Stimulated activated CD8-positive, alpha-beta memory T cell treated with anti-CD3 and anti-CD28 coated beads, Interleukin-4, amount 100 ng/mL, for 1 hour (primary cell): ENCODE measurements at places on chromosomes 13 and 19.

GRCh38 chr13:102012299-102013293 is 389.3 kb downstream of the FGF14 start:
- DNase-seq = no peak

DNA sequence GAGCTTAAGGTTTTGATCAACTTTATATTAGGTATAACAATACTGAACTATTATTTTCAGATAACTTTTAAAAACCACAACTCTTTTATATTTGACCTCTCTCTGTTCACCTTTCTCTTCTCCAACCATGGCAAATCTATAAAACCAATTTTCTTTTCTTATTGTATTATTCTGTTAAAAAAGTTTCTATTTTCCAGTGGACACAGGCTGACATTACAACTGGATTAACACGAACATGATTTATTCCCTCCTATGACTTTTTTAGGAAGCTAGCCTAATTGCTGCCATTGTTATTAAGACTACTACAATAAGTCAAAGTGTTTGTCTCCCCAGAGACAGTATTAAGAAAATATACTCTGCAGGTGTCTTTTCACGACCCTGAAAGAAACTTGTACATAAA is 2291.1 kb upstream of the PCDH20 start:
- no peak for DNase-seq

GRCh38 chr19:4774136-4774535 is 17.4 kb upstream of the FEM1A start:
- no peak for DNase-seq

GRCh38 chr13:110869805-110870706 is 44.8 kb downstream of the ANKRD10 start:
- no peak for DNase-seq

DNA sequence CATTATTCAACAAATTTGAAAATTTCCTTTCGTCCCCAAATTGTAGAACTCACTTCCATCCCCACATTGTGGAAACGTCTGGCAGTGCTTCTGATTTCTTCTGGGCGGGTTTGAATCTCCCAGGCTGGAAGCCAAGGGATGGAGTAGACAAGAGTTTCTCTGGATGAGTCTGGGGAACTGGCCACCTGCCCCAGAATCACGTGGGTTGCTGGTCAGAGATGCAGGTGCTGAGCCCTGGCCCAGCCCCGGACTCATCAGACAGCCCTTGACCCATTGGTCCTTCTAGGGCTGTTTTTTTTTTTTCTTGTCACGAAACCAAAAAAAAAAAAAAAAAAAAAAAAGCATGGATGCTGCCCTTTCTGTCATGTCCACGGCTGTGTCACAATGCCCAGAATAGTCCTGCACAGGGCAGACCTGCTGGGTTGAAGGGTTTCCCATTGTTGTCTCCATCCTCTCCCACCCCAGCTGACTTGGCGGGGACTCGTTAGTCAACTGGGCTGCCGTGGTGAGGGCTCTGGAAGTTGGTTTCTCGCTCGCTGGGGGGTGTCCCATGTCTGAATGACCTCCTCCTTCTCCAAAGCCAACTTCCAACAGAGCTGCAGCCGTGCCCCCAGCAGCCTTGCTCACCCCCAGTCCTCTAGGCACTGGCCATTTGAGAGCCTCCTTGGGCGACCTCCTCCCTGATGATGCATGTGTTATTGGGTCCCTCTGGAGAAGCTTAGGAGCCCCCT is 12.8 kb downstream of the CHST8 start:
- DNase-seq = no peak

GRCh38 chr13:92379371-92379770 is 847.2 kb upstream of the GPC6 start:
- no peak for DNase-seq

DNA sequence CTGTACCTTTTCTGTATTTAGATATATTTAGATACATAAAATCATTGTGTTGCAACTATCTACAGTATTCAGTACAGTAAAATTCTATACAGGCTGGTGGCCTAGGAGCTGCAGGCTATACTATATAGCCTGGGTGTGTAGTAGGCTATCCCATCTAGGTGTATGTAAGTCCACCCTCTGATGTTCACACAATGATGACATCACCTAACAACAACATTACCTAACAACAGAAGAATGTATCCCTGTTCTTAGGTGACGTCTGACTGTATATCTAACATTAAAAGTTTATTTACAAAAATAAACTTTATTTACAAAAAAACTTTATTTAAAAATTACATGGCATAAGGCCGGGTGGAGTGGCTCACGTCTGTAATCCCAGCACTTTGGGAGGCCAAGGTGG is 28.3 kb upstream of the ZFP30 start:
- DNase-seq = no peak

- no peak for DNase-seq
Measured at GRCh38 chr13:20105161-20105689, 55.6 kb downstream of the GJA3 start.

- no peak for DNase-seq
Measured at GRCh38 chr13:25167382-25168174, 4.5 kb downstream of the AMER2 start.

DNA sequence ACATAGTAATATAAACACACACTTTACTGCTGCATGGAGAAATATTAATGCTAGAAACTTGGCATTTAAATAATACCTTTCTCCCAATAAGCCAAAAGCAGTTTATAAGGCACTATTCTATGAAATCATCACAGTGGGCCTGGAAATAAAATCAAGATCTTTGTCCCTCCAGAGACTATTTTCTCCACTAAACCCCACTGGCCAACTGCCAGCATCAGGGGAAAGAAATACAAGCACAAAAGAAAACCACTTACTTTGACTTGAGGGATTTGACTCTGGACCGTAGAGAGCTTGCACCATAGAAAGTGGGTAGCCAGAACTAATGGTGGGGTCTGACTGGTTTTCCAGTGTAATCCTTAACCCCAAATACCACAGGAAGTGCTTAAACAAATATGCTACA is 71.9 kb downstream of the DCLK1 start:
- DNase-seq = no peak

GRCh38 chr13:36841391-36841790 is 22.4 kb downstream of the RFXAP start:
- no peak for DNase-seq

DNA sequence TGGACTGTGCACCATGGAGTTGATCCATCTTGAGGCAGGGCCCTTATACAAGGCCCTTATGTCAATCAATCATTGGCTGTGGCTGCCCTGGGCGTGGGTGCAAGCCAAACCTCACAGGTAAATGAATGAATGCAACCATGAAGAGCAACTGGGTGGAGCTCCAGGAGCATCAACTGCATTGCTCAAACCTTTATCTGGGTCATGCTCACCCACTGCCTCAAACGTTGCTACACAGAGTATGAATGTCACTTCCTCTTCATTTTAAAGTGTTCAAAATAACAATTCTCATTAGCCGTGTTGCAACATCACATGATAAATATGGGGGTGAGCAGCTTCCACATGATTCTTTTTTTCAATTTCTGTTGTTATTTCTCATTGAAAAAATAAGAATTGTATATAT is 6.4 kb upstream of the ZNF333 start:
- no peak for DNase-seq

DNA sequence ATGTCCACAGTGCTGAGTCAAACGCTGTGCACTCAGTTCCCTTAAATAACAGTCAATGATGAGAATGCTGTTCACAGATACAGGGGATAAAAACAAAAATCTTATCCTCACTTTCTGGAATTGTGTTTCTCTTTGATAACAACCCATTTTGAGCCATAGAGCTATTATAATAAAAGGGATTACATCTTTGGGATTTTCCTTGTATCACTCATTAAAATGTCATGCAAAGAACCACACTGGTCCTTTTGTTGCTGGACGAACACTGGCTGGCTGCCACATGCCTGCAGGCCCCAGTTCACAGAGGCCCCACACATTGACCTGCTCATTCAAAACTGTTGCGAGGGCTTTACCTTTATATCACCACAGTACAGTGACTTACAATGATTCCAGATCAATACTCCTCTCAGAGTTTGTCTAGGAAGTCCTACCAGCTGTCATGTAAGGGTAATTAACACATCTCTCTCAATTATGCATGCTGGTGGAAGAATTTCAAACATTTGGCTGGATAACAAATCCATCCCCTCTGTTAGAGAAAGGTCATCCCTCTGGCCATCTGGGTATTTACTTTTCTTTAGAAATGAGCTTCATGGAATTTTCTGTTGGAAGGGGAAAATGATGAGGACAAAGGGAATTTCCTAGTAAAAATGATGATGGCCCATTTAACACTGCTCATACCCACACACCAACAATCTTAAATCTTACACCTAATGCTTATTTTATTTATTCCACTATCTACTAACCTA is 85.9 kb downstream of the MBNL2 start:
- DNase-seq = no peak

DNA sequence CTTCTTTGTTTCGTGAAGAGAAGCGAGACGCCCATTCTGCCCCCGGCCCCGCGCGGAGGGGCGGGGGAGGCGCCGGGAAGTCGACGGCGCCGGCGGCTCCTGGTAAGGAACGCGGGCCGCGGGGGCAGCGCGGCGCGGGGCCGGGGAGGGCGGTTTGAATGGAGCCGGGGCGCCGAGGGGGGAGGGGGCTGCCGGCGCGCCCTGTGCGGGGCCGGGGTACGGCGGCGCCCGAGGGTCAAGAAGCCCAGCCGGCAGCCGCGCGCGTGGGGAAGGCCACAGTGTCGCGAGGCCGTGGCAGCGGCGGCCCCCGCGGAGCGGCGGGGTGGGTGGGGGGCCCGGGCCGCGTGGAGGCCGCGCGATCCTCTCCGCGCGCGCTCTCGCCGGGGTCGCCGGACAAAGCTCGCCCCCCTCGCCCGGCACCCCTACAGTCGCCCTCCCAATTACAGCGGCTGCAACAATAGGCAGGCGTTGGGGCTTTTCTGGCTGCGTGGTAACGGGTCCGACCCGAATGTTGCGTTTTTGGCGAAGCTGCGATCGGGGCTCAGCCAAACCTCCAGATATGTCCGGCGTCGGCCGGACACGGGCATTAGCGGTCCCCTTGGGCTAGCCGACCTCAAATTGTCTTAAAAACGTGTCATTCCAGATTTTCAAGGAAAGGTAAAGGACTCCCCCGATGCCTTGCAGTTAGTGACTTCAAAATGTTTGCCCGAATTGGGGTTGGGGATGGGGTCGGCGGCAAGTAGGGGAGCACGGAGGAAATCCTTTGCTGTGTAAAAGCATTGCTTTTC is 437 bp downstream of the SMARCA4 start:
- no peak for DNase-seq

- no peak for DNase-seq
Measured at GRCh38 chr13:45592758-45593157, 22.8 kb downstream of the ERICH6B start.

DNA sequence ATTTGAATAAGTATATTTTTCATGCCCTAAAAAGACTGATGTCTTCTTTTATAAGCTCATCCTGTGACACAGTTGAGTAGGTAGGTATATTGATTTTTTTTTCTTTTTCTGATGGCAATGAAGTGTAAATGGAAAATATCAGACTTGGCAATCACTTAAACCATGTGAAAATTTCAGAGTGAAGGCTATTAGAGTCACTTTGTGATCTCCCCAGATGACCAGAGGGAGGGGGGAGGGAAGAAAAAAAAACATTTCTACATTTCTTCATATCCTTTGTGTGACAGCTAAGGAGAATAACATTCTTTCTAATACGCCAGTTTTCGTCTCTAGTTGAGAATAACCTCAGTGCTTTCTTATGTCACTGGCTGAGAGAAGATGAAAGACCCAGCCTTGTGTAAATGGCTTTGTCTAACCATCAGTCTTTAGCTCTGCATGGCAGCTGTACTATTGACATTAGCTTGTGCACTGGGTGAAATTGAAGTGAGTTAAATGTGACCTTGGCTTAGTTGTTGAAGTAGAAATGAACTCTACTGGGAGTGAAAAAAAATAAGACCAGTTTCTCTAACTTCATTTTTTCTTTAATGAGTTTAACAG is 332.1 kb upstream of the DACH1 start:
- no peak for DNase-seq

GRCh38 chr13:104571161-104571892 is 1505.1 kb upstream of the SLC10A2 start:
- no peak for DNase-seq

DNA sequence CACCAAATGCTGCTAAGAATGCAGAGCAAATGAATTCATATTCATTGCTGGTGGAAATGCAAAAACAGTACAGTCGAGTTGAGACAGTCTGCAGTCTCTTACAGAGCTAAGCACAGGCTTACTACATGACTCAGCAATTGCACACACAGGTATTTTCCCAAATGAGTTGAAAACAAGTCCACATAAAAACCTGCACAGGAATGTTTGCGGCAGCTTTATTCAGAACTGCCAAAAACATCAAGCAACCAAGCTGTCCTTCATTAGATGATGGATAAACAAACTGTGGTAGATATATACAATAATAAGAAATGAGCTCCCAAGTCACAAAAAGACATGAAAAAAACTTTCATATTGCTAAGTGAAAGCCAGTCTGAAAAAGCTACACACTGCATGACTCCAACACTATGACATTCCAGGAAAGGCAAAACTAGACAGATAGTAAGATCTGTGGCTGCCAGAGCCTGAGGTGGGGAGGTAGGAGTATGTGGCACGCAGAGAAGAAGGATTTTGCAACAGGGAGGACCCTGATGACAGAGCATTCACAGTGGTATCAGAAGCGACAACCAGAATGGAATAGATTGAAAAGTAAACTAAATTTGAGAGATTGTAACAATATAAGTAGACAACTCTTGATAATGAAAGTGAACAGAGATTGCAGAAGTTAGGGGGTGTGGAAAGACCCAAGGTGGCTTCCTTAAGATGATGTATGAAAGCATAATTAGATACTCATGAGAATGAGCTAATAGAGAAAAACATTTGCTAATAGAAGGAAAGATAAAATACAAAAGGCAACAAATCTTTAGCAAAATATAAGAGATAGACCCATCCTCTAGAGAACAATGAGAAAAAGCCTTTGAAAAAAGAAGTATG is 52.7 kb downstream of the TSC22D1 start:
- no peak for DNase-seq

DNA sequence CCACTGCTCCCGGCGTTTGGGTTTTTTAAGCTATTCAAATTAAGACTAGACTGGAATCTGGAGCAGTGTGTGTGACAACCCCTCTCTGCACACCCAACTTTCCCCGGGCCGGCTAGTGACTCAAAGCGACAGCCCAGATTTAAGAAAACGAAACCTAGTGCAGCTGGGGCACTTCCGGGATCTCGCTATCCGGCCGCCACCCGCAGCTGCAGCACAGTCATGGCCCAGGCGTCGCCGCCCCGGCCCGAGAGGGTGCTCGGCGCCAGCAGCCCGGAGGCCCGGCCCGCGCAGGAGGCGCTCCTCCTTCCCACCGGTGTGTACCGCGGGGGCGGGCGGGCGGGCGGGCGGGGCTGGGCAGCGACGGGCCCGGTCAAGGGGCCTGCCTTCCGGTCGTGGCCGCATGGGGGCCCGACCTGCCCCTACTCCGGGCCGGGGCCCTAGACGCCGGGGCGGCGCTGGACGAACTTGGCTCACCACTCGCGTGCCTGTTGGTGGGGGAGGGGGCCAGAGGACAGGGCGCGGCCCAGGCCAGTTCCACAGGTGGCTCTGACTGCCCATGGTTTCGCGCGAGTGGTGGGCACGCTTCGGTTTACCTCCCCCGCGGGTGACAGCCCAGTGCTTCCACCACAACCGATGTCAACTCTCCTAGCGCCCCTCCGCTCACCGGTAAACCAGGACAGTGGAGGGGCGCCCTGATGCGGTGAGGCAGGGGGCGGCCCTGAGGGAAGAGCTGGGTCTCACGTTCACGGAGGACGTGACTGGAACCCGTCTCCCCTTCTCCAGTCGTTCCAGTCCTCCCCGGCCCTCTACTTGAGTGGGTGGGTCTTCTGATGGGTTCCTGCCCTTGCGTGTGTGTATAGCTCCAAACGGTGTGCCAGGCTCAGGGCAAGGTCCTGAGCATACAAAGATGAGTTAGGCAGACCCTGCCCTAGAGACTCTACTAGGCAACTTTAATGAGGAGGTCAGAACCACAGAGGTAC is at the start of gene PHF11:
Gene PHF11, plus strand, starts transcription at position 171 of the 980 bp plus-strand sequence. Its CDS starts 49 bp downstream, at position 220.
- DNase-seq = peak; percentile 60

GRCh38 chr13:105452895-105453294 is 1082.6 kb downstream of the EFNB2 start:
- DNase-seq = no peak
